ENCODE measurements at places on chromosomes 2 and 18.
A peak's percentile ranks its signal among the peaks of the same experiment; 100 is the strongest.

DNA sequence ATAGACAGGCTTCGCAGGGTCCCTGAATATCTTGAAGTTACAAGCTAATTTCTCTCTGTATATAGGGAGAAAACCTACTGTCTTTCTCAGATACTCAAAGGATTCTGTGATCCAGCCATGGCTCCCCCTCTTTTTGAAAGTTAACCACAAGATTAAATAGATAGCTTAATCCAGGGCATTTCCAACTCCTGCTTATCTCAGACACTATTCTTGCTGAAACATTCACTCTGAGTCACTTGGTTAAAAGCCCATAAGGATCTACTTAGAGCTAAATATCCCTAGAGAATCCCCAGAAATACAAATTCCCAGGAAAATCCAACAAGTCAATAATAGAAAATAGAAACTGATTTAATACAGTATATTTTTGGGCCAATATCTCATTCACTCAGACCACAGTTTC lies 179.1 kb upstream of the LYPD1 start:
- DNase-seq, result peak; percentile 57

DNA sequence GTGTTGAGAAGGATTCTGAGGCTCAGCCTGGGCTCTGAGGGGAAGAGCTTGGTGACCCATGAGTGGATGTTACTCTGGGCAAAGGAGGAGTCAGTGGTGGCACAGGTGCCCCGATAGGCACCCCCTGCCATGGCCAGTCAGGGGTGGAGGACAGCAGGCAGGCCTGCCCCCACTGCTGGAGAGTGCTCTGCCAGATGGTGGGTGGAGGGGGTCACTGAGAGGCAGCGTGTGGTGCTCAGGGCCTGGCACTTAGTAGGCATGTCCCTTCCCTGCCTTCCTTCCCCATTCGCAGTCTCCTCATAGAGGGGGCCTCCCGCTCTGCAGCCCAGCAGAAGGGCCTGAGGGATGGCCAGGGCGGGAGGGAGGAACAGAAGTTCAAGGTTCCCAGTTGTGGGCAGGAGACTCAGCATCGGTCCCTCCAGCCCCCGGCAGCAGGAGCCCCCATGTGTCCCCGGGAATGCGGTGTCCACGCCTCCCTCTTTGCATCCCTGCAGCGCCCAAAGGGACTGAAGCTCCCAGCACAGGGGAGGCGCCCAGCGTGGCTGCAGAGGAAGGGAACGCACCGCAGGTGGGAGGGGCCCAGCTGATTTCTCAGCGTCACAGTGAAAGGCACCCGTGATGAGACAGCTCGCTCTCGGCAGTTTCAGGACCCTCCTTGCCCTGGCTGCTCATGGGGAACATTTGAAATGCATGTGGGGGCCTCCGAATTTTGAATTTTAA lies 5.7 kb upstream of the SNED1 start:
- DNase-seq, result no peak

DNA sequence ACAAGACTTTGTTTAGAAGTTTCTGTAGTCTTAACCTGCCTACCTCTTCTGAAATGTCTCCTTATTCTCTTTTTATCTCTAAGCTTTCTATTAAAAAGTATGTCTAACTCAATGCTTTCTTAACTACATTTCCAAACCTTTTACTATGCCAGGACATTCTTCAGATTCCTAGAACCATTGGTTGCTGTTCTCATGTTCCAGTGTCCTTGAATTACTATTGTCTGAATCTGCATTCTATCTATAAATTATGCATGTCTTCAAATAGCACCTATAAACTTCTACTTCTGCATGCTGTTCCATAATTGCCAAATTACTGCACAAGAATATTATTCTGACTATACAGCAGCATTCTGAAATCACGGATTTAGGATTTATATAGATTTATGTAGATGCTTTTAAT lies 166.0 kb upstream of the VWC2L start:
- no peak for DNase-seq

- no peak for DNase-seq
Measured at GRCh38 chr2:106107509-106108131, 86.5 kb downstream of the UXS1 start.

DNA sequence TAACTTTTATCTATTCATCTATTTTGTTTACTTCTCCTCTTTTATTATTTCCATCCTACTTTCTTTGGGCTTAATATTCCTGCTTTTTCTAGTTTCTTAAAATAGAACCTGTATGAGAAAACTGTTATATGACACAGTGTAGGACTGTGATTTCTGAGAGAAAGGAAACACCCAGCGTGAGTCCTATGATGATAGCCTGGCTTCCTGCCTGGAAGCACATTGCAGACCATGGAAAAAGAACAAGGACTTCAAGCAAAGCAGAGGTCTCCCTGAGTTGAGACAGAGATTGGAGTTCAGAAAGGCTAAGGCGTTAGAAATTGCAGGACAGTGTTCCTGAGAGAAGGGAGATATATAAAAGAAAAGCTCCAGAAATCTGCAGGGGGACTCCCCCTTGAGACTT lies 7.8 kb downstream of the RBM44 start:
- no peak for DNase-seq

- DNase-seq, result no peak
Measured at GRCh38 chr2:177326005-177326404, 61.5 kb upstream of the NFE2L2 start.

DNA sequence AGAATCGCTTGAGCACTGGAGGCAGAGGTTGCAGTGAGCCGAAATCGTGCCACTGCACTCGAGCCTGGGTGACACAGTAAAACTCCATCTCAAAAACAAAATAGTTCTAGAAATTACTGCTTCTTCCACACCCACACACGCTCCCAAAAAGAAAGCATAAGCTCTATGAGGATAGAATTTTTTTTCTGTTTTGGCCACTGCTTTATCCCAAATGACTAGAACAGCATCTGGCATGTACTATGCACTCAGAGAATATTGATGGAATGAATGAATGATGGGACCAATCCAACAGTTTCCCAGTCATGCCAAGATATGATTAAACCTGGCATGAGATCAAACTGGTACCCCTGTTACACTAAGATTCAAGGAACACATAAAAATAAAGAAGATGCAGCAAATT lies 455.4 kb upstream of the CHAC2 start:
- DNase-seq, result no peak

DNA sequence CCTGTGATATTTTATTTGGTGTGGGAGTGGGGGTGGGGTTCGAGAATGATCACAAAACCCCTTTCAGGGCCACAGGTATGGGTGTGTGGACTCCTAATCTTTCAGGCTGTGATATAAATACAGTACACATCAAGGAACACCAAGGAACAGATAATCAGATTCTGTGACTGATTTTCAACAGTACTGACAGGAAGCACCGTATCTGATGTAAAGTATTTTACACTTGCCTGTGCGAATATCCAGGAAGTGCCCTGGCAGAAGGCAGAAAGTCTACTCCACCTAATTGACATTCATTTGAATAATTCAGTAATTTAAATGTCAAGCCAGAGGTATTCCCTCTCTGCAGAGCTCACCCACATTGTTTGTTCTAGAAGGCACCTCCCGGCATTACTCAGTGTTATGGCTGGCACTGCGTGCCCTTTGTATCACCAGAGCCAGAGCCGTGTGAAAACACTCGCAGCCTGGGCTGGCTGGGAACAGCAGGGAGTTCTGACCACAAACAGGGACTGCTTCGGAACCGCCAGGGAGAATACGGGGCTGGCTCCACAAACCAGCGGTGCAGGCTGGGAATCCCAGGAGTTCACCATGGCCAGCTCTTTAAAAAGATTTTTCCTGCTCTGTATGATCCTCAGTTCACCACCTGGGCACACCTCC lies 91.8 kb downstream of the ACVR1 start:
- DNase-seq, result no peak

DNA sequence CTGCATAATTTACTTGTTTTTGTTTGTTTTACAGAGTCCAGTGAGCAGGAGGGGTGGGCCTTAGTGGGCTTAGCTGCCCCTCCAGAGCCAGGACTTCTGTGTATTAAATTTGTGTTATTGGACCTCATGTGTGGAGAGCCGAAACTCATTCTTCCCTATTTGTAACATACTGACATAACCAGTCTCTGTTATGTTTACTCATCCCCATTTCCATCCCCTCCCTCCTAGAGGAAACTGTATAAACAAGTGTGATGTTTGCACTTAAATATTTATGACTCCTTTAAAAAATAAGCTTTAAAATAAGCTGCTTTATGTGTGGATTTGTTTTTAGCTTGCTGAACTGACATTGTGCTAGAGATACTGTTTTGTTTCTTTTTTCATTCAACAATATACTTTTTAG lies 13.8 kb downstream of the ZNF512 start:
- no peak for DNase-seq

- no peak for DNase-seq
Measured at GRCh38 chr2:222572264-222572721, 83.6 kb downstream of the FARSB start.

- DNase-seq, result peak; percentile 28
Measured at GRCh38 chr18:35045121-35045520, 3.9 kb downstream of the MAPRE2 start.

GRCh38 chr2:6913415-6914157 lies 3.6 kb upstream of the RNF144A start:
- DNase-seq, result no peak

DNA sequence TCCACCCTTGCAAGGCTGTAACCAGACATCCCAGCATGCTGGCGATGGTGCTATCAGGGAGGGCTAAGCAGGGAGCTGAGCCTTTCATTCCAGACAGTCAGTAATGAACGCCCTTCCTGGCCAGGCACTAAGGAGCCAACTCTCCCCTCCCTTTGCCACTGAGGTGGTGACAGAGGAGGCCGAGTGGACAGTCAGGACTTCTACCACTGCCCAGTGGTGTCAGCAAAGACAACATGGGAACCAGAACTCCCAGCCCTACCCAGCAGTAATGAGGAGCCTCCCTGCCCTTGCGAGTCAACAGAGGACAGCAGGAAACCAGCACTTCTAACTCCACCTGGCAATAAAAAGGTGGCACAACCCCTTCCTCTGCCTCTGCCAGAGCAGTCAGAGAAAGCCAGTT lies 68.6 kb downstream of the ZAP70 start:
- no peak for DNase-seq

Data from fibroblast of skin of left biceps (primary cell).